Brain (organoid and tissue), 16 donors: ENCODE measurements at places on chromosomes 3 and 15.

DNA sequence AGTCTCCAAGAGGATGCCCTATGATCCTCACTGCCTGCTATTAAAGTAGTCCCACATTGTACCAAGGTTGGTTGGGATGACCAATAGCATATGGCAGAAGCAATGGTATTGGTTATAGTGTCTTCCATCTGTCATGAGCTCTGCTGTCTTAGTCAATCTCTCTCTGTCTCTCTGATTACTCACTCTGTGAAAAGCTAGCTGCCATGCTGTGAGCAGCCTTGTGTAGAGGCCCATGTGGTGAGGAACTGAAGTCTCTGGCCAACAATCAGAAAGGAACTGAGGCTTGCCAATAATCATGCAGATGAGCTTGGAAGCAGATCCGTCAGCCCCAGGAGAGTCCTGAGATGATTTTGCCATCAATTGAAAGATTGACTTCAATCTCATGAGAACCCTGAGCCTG, 60.3 kb upstream of the CFAP161 start:
- peak; percentile 63 for DNase-seq

DNA sequence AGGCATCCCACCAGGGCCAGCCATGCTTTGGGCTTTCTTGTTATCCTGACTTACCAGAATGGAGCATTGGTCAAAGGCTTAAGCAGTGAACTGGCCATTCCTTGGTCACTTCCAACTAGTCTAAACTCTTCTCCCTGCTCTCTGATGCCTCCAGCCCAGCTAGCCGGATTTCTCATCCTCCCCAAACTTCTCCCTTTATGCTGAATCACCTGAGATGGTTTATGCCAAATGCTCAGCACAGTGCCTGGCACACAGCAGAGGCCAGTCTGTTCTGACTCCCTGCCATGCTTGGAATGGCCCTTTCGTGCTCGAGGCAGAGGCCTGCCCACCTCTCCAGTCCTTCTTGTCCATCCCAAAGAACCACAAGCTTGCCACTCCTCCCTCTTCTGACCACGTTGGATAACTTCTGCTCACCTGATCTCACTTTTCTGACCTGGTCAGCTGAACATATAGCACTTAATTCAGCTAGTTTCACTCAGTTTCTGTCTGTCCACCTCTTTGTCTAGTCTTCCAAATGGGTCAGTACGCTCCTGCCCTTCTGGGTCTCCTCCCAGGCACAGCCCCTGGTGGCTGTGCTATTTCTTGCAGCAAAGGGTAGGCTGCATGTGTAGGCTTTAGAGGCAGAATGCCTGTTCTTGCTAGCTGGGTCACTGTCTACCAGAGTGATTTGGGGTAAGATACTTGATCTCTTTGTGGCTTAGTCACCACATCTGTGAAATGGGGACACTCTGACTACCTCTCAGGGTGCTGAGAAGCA, 2.2 kb upstream of the RBP1 start:
- no peak for DNase-seq

- peak; percentile 92 for DNase-seq
These were observed at the start of gene CCDC71 for GRCh38 chr3:49165771-49166751. Gene CCDC71 (minus strand): TSS chr3:49166331. CDS start chr3:49164208, 2,123 bp downstream.

DNA sequence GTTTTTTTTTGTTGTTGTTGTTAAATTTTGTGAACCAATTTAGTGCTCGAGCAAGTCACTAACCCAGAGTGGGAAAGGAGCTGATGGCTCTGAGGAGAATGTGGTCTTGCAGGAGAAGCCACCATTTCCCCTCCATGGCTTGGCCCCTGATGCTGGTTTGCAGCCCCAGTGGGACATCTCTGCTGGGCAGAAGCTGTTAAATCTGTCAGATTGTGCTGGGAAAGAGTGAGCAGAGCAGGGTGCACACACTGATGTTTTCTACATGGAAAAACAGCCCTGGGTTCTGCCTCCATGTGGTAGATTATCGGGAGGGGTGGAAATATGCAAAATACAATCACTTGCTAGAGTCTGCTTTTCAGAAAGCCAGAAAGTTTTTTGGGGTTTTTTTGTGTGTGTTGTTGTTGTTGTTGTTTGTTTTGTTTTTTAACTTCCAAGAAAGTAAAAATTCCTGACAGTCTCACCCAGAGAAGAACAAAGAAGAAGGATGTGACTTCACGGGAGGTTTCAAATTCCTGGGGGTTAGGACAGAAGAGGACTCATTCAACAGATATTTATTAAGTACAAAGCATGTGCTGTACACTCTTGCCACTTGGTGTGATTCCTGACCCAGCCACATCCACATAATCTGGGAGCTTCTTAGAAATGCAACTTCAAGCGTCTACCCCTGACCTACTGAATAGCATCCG, 133.7 kb downstream of the FOXB1 start:
- DNase-seq, result no peak

- DNase-seq, result no peak
These were observed 39.7 kb downstream of the ZNF445 start for GRCh38 chr3:44437800-44438199.

GRCh38 chr3:61008998-61009380, 242.3 kb downstream of the FHIT start:
- peak; percentile 30 for DNase-seq

DNA sequence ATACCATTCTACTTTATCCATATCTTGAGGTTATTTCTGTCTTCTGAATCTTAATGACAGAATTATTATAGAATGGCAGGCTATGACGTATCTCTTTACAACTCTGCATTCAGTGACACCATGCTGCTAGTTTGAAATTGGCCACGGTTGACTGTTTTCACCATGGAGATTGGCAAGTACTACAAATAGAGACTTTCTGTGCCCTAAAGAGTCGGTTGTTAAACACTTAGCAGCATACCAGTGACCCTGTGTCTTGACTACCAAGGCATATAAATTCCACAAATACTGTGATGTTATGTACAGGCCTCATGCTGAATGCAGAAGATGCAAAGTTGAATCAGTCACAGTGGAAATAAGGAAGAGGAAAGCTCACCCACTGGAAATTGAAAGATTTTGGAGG, 67.0 kb upstream of the CADPS start:
- peak; percentile 85 for DNase-seq

DNA sequence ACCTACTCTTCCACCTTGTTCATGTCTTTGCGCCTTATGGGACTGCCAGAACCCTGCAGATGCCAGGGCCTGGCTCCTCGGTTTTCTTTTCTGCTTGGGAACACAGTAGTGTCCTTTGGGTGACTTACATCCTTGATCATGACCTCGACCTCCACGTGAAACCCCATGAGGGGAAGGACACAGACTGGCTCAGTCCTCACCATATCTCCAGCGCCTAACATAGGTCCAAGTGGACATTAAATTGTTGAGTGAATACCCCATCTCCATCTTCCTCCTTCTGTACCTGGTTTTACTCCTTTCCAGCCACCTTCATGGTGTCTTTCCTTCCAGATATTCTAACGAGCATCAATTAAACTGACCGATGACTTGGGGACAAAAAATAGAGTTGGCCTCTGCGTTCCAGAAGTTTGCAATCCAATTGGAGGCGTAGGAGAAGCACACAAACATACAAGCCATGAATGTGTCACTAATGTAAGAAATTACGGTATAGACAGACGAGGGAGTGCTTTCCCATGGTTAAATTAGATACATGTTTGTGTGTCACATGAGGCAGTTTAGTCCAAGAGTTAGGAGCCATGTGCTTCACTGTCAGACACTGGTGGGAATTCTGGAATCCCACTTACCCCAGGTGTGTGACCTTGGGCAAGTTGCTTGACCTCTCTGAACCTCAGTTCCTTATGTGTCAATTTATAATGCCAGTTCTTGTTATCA, 907 bp upstream of the HERC1 start:
- DNase-seq, result no peak

GRCh38 chr3:156760333-156760732, 65.8 kb upstream of the LEKR1 start:
- no peak for DNase-seq

DNA sequence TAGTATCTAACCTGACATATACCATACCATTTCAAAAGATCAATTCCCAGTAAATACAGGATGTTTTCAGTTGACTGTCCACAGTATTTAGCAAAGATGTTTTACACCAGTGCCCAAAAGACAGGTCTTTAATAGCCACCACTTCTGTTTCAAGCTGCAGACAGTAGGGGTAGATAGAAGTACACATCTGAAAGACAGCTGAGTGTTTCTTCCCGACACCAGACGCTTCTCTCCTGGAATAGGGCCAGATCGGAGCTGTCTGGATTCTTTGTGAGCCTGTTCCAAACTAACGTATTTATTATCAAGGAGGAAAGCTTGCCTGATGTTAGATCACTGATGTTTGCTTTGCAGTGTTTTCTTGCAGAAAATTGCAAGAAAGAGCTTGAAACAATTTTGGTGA, 136.1 kb upstream of the RBMS3 start:
- DNase-seq, result peak; percentile 68

- no peak for DNase-seq
These were observed 712.7 kb upstream of the LMCD1 start for GRCh38 chr3:7788881-7789280.

GRCh38 chr3:128787256-128788253, 61.6 kb downstream of the RAB7A start:
- DNase-seq, result no peak

DNA sequence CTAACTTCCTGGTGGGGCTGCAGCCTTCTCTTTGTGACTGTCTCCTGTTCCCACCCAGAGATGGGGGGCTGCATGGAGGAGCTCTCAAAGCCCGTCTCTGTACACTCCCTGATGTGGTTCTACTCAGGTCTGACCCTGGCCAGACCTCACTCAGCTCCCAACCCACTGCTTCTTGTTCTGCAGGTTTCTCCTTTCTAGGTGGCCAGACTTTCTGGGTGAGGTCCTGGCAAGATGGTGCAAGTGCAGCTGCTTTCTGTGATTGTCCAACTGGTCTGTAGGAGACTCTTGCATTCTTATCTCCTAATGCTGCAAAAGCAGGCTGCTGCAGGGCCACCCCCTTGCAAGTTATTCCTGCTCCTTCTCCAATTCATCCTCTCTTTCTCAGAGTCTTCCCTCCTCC, 77.4 kb upstream of the XCR1 start:
- no peak for DNase-seq

DNA sequence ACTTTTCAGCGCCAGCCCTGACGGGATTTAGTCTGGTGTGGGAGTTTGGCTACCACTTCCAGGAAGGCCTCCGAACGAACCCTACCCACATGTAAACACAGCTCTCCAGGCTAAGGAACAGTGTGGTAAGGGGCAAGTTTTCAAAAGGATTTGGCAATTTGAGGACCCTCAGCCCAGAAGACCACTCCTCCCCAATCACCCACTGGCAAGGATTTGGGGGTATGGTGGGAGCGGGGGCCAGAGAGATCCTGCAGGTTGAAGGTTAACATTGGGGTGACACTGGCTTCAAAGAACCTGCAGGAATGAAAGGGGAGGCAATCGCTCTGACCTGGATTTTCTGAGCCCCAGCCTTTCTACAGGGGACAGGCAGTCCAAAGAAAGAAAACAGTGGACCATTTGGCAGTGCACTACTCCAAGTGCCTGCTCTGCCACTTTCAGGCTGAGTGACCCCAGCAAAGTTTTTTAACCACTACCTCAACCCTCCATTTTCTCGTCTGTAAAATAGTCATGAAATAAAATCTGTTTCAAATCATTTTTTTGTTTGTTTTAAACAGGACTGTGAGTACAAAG, 34.5 kb downstream of the ZIC4 start:
- no peak for DNase-seq

GRCh38 chr3:98068824-98069223, 18.1 kb upstream of the OR5AC2 start:
- no peak for DNase-seq

- DNase-seq, result no peak
These were observed 66.4 kb upstream of the AGTR1 start for GRCh38 chr3:148631124-148631903.

GRCh38 chr15:88657326-88658069, 18.7 kb downstream of the ISG20 start:
- DNase-seq, result peak; percentile 73

- DNase-seq, result no peak
These were observed 50.5 kb downstream of the UBE2E1 start for GRCh38 chr3:23856286-23856685.

DNA sequence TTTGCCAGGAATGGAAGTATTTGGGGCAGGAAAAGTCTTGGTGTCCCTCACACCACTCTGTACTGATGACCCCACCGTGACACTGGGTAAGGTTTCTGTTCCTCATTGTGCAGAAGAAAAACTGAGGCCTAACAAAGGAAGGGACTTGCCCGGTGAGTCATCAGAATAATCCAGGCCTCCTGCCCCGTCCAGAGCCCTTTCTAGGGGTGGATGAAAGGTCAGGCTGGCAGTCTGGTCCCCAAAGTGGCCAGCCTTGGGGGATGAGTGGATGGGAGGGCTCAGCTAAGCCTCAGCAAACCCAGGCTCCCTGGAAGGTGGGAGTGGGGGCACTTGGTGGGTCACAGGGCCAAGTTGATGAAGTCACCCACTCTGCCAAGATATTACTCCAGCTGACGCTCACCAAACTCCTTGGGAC, 2.3 kb upstream of the DNAH1 start:
- DNase-seq, result no peak

- DNase-seq, result no peak
These were observed 45.4 kb upstream of the TRAK1 start for GRCh38 chr3:42045708-42046243.

GRCh38 chr15:47788685-47789084, 71.4 kb downstream of the SEMA6D start:
- DNase-seq, result no peak

GRCh38 chr15:100785181-100786138, 94.2 kb upstream of the ALDH1A3 start:
- DNase-seq, result no peak

DNA sequence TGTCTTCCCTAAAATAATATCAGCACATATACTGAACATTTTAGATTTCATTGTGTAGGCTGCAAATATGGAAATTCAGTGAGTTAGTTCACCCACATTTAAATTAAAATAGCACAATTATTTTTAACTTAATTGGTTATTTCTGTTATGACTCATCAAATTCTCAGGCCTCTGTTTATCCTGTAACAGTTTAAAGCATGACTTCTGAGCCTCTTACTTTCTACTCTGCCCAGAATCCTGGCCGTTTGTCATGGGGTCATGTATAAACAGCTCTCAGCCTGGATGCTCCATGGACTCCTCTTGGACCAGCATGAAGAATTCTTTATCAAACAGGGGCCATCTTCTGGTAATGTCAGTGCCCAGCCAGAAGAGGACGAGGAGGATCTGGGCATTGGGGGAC, 12.2 kb downstream of the TUBGCP4 start:
- no peak for DNase-seq

DNA sequence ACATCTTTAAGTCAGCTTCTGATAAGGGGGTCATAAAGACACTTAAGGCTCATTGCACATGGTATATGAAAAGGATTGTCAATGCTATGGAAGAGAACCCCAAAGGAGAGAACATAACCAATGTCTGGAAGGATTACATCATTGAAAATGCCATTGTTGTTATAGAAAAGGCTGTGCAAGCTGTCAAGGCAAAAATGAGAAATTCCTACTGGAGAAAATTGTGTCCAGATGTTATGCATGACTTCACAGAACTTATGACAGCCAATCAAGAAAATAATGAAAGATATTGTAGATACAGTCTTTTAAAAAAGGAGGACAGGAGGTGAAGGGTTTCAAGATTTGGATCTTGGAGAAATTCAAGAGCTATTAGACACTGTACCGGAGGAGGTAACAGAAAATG, 96.3 kb upstream of the MBNL1 start:
- no peak for DNase-seq

- DNase-seq, result no peak
These were observed 27.1 kb upstream of the MAGEF1 start for GRCh38 chr3:184738982-184739381.

GRCh38 chr3:178263236-178263916, 272.9 kb upstream of the KCNMB2 start:
- DNase-seq, result no peak
